ENCODE measurements at places on chromosomes 16 and 17. TPM values are rescaled to one million over a fixed set of nuclear protein-coding genes. Genes with fewer than 3 reads are reported as not detected.

The CYTH1 gene
- total RNA-seq: 14.8 TPM

GRCh38 chr17:44916781-44917241 is 1.5 kb upstream of the GFAP start:
- DNase-seq: no peak

GRCh38 chr17:76493505-76494167 is 7.6 kb downstream of the RHBDF2 start:
- no peak for DNase-seq

DNA sequence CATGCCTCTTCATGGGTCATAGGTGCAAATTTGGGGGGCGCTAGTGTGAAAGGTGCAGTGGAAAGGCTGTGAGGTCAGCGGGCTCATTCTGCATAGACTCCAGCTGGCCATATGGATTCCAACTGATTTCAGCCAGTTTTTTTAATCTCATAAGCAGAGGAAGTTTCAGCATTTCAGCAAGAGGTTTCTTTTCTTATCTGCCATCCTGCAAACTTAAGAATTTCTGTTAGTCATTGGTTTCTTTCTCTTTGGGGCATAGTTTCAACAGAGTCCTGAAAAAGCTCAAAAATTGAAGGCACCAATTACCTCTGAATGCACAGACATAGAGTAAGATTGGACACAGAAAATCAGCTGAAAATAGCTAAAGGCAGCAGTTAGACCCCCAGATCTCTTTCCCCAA is 16.2 kb upstream of the ALOX15 start:
- no peak for DNase-seq

The ZMYND15 gene
- total RNA-seq: 0.48 TPM

- DNase-seq: no peak
Measured at GRCh38 chr17:31130286-31131224, 35.8 kb downstream of the NF1 start.

DNA sequence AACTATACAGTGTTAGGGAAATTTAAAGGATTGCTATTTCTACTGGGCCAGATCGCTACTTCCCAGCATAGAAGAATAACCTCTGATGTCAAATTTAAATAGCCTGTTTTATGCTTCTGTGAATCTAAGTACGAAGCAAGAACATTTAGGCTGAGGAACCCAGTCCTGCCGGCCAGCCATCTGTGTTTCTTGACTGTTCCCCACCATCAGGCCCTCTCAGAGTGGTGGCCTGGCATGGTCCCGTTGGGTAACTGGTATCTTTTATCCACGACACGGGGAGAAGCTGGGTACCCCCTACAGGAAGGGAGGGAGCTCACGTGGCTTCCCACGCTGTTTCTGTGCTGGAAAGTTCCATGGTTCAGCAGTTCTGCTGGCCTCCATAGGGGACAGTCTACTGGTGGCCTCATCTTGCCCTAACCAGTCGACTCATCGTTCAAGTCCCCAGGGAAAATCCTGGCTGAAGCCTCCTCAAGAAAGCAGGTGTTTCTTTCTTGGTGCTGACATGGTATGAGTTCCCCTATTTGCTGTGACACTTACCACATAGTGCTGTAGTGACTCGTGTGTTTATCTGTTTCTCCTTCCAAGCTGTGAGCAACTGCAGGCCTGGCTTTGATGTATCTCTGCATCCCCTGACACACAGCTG is 201.7 kb upstream of the NLRP1 start:
- DNase-seq: no peak

The LSM12 gene
- 118 TPM for total RNA-seq

The CSH1 gene
- not detected for total RNA-seq

- DNase-seq: peak; percentile 21
Measured at GRCh38 chr16:55655897-55656681, at the start of gene SLC6A2. Gene SLC6A2 (plus strand): TSS chr16:55655988. CDS start chr16:55656695, 707 bp downstream.

The MRPS34 gene
- total RNA-seq: 252 TPM

DNA sequence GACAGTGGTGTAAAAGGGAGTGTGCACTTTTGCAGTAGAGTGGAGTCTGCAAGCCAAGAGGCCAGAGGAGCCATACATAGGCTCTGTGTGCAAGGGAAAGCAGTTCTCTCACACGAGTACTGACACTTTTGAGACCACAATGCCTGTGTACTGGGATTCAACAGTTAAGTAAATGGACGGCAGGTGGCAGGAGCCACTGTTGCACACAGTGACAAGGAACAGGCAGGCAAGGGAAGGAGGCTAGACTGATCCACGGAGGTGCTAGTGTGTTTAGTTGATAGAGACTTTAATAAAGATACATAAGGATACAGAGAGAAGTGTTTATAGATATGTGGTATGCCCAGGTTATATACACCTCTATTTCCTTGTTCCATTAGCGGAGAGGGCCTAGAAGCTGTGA is 67.0 kb downstream of the MPRIP start:
- DNase-seq: no peak

- no peak for DNase-seq
Measured at GRCh38 chr17:46771561-46772474, 46.7 kb downstream of the WNT3 start.

DNA sequence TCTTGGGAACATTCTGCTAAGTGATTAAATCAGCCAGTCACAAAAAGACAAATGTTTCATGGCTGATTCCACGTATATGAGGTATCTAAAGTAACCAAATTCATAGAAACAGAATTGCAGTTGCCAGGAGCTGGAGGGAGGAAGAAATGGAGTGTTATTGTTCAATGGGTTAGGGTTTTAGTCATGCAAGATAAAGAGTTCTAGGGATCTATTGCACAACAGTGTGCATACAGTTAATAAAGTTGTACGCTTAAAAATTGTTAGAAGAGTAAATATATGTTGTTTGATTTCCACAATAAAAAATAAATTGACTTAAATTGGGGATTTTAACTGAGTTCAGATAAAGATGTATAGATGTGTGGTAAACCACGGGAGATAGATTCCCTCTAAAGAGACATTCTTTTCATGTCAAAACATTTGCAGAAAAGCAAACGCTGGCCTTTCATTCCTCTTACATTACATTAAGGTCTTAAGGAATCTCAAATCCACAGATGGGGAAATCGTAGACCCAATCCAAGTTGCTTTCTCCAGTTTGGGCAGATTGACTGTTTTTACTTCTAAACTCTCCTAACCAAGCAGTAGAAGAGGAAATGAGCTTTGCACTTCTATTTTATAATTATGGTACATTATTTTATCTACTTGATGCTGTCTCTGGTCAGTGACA is 4.6 kb downstream of the PRDM7 start:
- DNase-seq: no peak

- DNase-seq: peak; percentile 50
Measured at GRCh38 chr17:2244545-2245525, 58.8 kb downstream of the SMG6 start.
